ENCODE measurements at places on chromosomes 7 and 10.

DNA sequence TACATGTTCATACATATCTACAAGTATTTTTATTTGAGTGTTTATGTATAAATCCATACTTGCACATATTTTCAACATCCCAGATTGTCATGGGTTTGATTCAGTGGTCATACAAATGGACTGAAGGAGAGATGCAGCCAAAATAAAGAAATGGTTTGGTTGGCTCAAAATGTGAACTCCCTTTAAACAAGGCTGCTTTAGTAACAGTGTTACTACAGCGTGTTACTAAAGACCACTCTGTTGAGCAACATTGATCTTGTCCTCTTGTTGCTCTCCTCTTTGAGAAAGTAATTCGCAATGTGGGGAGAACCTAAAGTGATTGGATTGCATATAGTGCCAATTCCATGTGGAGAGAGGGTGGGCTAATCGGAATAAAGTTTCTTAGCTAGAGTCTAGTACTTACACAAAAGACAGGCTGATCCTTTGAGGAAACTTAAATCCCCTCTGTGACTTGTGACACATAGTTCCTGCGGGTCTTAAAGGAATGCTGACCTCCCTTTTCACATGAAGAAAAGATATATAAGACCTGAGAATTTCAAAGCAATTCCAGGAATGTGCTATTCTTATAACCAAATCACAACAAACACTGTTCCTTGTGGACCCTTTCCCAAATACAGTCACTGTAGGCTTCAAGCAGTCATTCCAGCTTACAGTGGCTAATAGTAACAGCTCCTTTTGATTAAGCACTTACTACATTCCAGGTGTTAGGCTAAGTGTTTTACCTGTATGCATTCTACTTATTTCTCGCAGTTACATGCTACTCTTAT lies 144.3 kb downstream of the FZD1 start:
- DNase-seq: no peak

DNA sequence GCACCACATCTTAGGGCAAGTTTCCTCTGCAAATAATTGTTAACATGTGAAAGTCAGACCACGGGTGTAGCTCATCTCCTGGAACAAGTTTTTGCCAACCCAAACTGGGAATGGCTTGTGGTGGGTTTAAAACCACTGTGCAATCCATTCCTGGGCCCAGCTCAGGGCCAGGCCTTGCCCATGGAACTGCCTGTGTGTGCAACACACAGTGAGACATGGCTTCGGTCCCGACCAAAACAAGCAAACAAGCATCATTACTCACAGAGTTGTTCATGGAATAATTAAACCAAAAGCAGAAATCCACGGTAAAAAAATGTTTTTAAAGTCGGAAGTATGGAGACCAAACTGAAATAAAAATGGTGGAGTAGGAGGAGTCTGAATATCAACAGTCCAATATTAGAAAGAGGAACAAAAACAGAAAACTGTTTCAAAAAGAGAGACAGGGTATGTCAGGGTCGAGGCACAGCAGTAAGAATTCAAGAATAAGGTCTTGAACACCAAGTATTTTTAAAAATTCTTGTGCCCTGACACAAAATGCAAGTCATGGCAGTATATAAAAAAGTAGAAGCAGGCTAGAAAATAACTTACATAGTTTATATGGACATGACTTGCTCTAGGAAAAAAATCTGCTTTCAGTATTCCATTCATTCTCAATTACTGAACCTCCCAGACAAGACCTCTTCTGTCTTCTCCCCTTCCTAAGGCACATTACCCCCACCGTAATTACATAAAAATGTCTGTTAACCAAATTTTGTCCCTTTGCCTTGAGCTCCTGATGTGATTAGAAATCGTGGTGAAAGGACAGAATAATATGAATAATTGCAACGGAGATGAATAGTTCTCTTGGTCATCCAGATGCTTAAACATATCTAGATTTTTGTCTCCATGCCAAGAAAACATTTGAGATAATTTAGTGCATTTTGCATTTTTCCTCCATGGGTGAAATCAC lies 88.4 kb downstream of the FAS start:
- no peak for DNase-seq

GRCh38 chr7:141210862-141211261 lies 137.0 kb downstream of the TMEM178B start:
- DNase-seq: no peak

GRCh38 chr10:124160176-124160575 lies 66.8 kb upstream of the CHST15 start:
- no peak for DNase-seq

DNA sequence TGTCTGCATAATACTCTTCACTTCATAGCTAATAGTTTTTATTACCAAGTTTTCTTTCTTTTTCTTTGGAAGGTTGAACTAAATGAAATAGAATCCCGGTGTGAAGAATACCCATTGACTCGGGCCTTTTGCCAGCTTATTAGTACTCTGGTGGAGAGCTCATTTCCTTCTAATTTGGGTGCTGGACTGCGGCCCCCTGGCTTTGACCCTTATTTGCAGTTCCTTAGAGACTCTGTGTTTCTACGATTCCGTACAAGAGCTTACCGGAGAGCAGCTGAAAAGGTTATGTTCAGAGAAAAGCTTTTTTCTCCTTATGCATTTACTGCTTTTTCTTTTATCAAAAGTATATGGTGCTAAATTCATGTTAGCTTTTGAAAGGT lies 40.2 kb downstream of the NUP205 start:
- no peak for DNase-seq

DNA sequence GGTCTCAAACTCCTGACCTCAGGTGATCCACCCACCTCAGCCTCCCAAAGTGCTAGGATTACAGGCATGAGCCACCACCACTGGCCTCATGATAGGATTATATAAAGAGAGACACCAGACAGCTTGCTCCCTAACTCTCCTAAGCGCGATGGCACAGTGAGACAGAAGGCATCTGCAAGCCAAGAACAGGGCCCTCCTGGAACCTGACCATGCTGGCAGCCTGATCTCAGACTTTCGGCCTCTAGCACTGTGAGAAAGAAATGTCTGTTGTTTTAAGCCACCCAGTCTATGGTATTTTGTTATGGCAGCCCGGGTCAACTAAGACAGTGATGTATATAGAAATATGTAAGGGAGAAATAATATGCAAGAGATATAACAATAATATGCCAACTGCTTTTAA lies 51.2 kb downstream of the SRPK2 start:
- no peak for DNase-seq

- DNase-seq: no peak
Measured at GRCh38 chr10:114068054-114068707, 24.5 kb downstream of the ADRB1 start.

DNA sequence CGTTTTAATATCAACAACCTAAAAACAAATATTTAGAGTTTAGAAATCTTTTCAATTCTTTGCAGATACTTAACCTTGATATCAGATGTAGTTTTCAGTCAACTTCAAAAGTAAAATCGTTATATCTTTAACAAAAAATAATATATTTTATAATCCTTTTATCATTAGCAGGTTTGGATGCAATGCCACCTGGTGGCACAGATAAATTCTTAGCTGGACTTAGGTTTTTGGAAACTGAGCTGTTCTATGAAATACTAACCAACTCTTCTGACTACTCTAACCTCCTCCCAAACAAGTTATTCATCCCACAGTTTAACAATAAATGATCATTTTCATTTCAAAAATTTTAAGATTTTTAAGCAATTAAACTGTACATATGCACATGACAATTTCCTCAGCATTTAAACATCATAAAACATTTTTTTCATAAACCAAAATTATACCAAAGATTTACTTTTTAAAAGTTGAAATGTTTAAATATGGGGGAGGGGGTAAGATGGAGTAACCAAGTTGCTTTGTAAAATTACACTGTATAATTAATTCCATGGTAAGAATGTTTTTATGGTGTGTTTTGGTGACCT lies 56.9 kb downstream of the HIBADH start:
- DNase-seq: no peak

GRCh38 chr10:121668314-121669027 lies 70.2 kb upstream of the FGFR2 start:
- DNase-seq: no peak

- DNase-seq: peak; percentile 5
Measured at GRCh38 chr10:71667387-71667752, 52.2 kb downstream of the C10orf105 start.

DNA sequence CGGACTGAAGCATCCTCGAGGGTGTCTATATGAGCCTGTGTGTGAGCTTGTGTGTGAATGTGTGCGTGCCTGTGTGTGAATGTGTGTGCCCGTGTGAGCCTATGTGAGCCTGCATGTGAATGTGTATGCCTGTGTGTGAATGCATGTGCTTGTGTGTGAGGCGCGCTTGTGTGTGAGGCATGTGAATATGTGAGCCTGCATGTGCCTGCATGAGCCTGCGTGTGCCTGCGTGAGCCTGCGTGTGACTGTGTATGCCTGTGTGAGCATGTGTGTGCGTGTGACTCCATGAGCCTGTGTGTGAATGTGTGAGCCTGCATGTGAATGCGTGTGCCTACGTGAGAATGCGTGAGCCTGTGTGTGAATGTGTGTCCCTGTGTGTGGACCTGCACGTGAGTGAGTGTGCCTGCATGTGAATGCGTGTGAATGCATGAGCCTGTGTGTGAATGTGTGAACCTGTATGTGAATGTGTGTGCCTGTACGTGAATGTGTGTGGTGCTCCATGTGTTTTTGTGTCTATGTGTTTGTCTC lies 33.4 kb downstream of the PDGFA start:
- no peak for DNase-seq

DNA sequence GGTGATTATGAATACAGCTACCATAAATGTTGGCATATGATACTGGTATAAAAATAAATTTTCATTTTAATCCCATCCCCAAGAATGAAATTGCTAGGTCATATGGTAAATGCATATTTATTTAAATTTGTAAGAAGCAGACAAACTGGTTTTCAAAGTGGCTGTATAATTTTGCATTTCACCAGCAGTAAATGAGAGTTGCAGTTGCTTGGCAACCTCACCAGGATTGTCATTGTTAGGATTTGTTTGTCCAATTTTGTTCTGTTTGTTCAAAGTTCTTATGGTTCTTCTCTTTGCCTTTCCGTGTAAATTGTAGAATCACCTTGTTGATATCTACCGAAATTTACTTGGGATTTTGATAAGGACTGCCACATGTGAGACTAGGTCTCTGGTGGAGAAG lies 237.4 kb downstream of the OTUD1 start:
- DNase-seq: no peak

DNA sequence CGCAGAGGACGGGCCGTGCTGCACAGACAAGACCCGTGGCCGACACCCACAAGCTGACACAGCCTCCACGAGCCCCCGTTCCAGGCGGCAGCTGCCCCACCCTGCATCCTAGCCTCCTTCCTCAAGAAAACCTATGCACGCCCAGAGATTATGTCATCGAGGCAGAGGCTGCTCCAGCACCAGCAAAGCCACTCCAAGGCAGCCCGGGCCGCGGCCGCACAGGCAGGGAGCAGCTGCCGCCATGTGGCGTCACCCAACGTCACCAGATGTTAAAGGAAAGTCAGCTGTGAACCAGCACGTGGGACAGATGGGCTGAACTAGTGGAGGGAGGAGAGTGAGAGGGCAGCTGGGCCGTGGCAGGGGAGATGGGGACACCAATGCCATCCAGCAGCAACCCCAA lies 59.8 kb downstream of the STK32C start:
- no peak for DNase-seq

- no peak for DNase-seq
Measured at GRCh38 chr7:127665922-127666321, 13.9 kb downstream of the SND1 start.

DNA sequence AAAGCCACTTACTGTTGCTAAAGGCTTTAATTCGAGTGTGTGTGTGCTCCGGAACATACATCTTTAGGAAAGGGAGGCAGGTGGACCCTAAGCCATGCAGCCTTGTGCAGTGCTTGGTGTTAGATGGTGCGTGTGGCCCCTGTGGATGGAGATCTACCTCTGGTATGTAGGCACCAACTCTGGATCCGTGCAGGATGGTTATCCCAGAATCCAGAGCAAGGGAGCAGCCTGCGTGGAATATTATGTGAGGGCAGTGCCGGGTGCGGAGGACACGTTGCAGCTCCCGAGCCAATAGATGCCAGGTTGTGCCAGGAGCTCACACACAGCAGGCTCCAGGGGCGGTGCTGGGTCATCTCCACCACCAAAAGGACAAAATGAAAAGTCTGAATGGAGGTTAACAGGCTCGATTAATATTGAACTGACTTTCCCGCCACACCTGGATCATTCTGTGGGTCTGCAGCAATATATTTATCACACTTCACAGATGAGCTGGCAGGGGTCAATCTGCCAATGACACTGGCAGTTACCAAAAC lies 143.0 kb upstream of the NPS start:
- no peak for DNase-seq

DNA sequence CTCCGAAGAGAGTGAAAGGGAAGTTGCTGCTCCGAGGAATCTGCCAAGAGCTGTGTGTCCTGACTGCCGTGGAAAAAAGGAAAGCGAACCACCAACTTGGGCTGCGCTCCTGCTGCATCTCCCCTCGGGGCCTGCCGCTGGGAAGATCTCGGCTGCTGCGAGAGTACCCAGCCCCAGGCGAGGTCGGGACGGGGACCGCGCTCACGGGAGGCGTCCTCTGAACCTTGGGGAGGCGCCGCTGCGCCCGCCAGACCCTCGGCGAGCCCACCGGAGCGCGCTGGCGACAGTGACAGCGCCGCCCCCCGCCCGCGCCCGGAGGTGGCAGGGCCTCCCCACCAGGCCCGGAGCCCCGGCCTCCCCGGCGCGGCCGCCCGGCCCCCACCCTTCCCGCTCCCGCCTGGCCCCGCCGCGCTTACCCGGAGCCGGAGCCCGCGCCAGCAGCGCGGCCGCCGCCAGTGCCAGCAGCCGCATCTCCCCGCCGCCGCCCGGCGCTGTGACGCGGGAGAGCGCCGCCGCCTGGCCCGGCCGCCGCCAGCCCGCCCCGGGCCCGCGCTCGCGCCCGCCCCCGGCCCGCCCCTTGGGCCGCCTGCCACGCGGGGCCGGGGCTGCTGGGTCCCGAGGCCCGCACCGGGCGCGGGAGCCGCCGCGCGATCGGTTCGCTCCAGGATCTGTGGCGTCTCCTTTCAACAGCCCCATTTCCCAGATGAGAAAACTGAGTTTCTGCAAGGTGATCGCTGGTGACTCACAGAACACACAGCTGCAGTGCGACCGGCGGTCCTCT lies at the start of gene VSTM4:
VSTM4 (minus strand) TSS at position 508 of the 781 bp plus-strand sequence; CDS start at position 471, 37 bp downstream.
- DNase-seq: no peak

GRCh38 chr10:30041196-30042105 lies 17.9 kb downstream of the JCAD start:
- no peak for DNase-seq

DNA sequence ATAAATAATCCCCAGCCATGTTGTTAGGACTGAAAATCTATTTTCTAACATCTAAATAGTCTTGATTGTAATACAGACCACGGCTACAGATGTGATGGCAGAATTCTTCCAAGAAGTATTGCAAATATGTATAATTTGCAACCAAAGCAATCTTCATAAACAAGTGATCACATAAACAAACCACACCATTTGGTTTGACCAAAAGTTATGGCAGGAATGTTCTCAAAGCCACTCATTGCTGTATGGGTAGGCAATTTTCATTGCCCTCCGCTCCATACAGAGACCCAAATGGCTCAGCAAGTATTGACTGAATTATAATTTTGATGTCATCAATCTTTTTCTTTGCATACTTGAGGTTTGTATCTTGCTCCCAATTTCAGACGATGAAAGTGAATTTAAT lies 19.0 kb upstream of the RHOBTB1 start:
- DNase-seq: no peak

- no peak for DNase-seq
Measured at GRCh38 chr10:132786476-132786883, 533 bp upstream of the NKX6-2 start.
